Bone marrow (tissue), 2 donors: ENCODE measurements at places on chromosomes 3 and 15.

GRCh38 chr3:31636694-31637442 is 104.1 kb downstream of the STT3B start:
- DNase-seq, result peak; percentile 25

GRCh38 chr3:71579935-71580406 is 3.6 kb downstream of the FOXP1 start:
- DNase-seq, result no peak

DNA sequence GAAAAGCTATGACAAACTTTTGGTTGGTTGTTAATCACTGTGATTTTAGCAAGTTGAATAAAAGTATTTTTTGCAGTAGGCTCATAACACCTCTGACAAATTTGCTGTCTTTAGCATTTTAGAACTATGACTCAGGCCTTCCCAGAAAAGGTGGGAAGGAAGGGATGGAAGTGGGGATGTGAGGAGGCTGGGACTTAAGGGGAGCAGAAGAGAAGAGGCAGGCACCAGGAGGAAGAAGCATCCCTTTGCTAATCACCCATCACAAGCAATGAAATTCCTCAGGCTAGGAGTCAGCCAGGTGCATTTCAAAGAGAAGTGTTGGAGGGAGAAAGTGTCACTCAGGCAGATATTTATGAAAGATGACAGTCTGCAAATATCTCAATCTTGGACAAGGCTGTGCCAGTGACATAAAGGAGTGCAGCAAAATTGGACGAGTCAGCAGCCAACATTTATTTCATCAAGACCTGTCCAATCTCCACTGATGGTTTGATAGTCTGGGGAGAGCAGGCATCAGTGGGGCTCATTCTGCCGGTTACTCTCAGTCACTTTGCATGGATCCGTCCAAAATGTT is 337.3 kb upstream of the ARRDC4 start:
- no peak for DNase-seq

- no peak for DNase-seq
Measured at GRCh38 chr3:137687181-137687879, 76.8 kb upstream of the SOX14 start.

DNA sequence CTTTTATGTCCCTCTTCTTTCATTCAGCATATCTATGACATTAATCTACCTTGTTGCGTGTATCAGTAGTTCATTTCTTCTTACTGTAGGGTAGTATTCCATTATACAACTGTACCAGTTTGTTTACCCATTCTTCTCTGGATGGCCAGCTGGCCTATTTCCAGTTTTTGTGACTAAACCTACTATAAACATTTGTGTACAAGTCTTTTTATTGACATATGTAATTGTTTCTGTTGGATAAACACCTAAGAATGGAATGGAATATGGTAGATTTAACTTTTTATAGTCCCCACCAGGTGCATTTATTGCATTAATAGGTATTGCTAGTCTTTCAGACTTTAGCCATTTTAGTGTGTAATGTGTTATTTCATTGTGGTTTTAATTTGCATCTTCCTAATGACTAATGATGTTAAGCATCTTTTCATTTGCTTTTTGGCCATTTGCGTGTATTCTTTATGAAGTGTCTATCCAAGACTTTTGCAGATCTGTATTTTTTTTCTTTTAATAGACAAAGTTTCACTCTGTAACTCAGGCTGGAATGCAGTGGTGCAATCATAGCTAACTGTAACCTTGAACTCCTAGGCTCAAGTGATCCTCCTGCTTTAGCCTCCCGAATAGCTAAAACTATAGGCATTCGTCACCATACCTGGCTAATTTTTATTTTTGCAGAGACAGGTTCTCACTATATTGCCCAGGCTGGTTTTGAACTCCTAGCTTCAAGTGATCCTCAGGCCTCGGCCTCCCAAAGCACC is 41.9 kb upstream of the XRN1 start:
- DNase-seq, result no peak

DNA sequence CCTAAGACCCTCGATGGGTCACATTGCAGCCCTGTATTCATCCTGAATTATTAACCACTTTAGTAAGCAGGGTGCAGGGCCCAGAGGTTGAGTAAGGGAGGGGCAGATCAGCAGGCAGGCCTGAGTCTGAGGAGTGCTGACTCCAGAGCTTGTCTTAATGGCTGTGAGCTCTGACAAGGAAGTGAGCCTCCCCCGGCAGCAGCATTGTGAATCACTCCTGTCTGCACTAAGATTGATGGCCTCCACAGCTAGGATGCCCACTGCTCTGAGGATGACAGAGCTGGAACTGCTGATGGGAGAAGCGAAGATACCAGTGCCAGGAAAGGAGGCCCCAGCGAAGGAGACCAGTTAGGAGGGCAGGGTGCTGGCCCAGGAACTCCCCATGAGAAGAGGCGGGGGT is 46.5 kb upstream of the CCDC174 start:
- no peak for DNase-seq

DNA sequence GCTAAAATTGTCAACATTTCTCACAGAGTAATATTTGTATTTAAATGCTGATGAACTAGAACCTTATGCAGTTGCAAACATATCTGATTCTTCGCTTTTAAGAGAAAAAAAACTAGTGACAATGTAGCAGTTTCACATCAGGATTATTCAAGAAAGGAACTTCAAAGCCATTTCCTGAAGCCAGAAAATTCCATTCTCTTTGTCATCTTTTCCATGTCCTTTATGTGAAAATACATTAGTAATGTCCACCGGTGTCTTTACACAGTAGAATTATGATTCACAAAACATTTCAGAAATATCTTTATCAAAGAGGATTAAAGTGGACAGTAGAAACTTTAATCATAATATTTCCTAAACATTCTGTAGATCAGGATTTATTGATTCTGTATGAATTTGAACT is 12.7 kb upstream of the LXN start:
- no peak for DNase-seq

DNA sequence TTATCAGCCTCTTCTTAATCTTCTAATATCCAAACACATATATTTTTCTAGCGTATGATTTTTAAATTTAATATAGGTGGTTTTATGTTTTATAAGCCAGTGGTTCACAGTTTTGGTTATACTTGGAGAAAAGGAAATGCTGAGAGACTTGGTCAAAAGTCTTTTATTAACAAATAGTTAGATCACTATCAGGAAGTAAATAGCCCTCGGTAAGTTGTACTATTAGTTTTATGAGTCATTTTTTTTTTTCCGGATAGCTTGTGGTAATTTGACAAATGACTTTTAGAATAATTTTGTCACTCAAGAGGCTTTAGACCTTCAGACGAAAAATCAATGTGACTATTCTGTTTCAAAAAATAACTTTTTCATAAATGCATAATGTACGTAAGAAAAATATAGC is 232.2 kb upstream of the ROBO1 start:
- DNase-seq, result no peak

DNA sequence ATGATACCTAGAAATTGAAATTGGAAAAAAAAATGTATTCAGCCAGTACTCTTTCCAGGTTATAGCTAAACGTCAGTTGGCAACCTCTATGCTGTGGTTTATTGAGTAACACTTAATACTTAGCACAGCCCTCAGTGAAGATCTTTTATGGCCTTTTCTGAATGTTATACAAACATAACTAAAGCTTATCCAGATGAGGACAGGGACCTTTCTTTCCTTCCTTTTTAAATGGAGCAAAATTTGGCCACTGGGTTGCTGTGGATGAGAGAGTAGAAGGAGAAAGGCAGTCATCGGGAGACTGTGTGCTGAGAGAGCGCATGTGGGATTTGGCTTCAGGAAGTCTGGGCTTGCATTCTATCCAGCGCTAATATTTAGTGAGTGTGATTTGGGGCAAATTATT is 36.1 kb downstream of the IGF1R start:
- DNase-seq, result no peak

DNA sequence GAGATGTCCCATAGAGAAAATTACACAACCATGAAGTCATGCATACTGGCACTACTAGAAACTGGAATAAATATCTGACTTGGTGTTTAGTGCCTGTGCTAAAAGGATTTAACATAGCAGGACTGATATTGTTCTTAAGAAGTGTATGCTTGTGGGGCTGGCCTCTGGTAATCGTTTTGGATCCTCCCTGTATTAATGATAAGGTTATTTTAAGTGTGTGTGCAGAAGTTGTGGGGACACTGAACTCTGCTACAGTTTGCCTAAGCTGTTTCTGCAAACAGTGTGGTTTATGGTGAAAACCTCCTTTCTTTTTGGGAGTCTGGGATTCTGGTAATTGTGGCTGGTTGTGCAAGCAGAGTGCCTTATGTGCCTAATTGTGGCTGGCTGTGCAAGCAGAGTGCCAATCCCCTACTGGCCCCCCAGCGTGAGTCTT is 120.8 kb downstream of the CLASP2 start:
- DNase-seq, result no peak

DNA sequence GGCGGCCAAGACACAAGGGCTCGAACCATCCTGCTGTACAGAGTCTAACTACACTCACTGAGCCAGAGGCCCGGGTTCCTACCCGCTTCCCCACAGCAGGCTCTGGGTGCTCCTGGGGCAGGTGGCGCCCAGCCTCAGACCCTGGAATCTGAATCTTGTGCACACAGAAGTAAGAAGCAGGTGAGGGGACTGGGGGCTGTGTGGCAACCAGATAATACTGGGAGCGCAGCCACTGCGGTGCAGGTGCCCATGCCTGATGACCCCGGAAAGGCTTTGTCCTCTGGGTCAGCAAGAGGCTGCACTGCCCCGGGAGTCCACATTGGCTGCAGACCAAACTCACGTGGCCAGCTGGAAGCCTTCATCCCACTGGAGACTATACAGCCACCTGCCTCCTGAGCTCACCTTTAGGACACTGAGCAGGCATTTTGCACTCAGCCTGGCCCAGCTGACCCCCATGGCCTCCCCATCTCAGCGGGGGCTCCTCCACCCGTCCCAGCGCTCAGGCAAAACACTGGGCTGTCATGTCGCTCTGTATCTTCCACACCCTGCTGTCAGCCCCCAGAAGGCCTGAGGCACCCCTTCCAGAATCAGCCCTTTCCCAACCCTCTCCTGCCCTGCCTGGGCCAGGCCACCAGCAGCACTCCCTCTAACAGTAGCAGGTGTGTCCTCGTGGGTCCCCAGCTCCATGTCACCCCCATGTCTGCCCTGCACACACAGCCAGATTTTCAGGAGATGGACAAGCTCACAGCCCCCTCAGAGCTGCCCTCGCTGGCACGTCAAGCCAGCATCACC is 101.0 kb upstream of the IQSEC1 start:
- no peak for DNase-seq

DNA sequence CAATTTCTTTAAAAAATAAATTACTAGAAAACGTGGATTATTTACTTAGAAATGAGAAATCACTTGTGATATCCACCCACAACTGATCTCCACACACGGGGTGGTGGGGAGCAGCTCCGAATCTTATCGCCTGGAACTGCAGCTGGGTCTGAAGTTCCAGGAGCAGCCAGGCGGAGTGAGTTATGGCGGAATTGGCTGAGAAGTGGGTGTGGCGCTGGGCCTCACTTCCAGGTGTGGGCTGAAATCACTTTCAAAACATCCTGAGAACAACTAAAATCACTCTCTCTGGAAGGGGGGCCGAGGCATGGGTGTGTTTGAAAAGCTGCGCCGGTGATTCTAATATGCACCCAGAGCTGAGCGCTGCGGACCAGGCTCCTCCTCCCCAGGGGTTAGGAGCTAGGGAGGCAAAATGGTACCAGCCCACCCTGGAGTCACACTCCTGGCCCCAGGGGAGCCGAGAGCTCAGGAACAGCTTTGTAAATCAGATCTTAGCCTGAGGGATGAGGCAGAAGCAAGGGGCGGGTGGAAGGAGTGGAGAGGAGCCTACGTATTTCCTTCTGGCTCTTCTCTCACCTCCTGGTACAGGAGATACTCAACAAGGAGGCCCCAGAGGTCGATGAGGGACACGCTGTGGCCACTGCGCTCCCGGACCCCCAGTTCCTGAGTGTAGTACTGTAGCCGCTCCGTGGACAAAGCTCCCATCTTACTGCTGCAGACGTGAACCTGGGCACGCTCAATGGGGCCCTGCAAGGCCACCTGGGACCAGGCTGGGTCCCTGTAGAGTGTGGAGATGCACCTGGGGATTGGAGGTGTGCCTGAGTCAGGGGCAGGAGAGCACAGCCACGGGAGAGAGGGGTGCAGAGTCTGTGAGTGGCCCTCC is 9.6 kb downstream of the PLA2G4F start:
- DNase-seq, result no peak

GRCh38 chr15:75751891-75752290 is 39.2 kb upstream of the CSPG4 start:
- no peak for DNase-seq

- DNase-seq, result no peak
Measured at GRCh38 chr3:58331593-58332152, 1.0 kb upstream of the PXK start.

- no peak for DNase-seq
Measured at GRCh38 chr15:79431636-79432344, at the start of gene MINAR1. TSS of gene MINAR1 (plus strand) at chr15:79432336. CDS start at chr15:79456148, 23,812 bp downstream.

DNA sequence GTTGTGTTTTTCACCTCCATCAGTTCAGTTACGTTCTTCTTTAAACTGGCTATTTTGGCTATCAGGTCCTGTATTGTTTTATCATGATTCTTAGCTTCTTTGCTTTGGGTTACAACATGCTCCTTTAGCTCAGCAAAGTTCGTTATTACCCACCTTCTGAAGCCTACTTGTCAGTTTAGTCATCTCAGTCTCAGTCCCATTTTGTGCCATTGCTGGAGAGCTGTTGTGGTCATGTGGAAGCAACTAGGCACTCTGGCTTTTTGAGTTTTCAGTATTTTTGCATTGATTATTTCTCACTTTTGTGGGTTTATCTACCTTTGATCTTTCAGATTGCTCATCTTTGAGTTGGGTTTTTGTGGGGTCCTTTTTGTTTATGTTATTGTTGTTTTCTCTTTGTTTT is 151.3 kb downstream of the CFAP20DC start:
- no peak for DNase-seq

GRCh38 chr3:191434024-191434423 is 26.9 kb upstream of the PYDC2 start:
- DNase-seq, result no peak

- DNase-seq, result no peak
Measured at GRCh38 chr15:82960766-82961165, 8.2 kb upstream of the HOMER2 start.

- no peak for DNase-seq
Measured at GRCh38 chr15:73928241-73928579, 1.9 kb downstream of the LOXL1 start.

DNA sequence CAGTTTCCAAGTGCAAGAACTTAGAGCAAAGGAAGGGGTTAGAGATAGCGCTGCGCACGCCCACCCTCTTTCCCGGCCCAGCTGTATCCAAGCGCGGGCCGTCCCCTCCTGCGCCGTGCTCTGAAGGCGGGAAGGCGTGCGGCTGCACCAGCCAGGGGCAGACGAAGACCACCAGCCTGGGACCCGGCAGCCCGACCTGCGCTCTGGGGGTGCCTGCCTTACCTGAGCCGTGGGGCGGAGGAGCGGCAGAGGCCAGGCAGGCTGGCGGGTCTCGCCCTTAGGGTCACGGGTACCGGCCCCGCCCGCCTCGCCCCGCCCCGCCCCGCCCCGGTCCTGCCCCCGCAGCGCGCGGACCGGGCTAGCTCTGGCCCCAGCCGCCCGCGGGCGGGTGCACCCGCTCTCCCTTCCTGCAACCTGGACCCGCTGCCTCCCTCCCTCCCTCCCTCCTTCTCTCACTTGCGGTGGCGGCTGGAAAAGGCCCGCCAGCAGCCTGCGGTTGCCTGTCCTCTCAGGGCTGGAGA is at the start of gene WDR72:
Gene WDR72 (minus strand): TSS at position 253 of the 521 bp plus-strand sequence. CDS start 26,514 bp downstream, outside the sequence.
- no peak for DNase-seq

- DNase-seq, result no peak
Measured at GRCh38 chr3:10806006-10806405, 10.0 kb upstream of the SLC6A11 start.
